ENCODE measurements at places on chromosomes 3 and 15. TPM values are rescaled to one million over a fixed set of nuclear protein-coding genes. Genes with fewer than 3 reads are reported as not detected.

The SPESP1 gene
- 5.6 TPM for polyA plus RNA-seq

The NR2E3 gene
- polyA plus RNA-seq: 0.94 TPM

The DZIP1L gene
- polyA plus RNA-seq: 12.6 TPM

The CD96 gene
- polyA plus RNA-seq: 0.60 TPM

The IQCF5 gene
- not detected for polyA plus RNA-seq

The TASOR gene
- 81.4 TPM for polyA plus RNA-seq

The ALDH1L1 gene
- 3.2 TPM for polyA plus RNA-seq

The LCTL gene
- 0.29 TPM for polyA plus RNA-seq

The PTPRG gene
- 90.2 TPM for polyA plus RNA-seq

The TTLL13 gene
- polyA plus RNA-seq: 0.35 TPM

The IFT57 gene
- 108 TPM for polyA plus RNA-seq

The SOX14 gene
- polyA plus RNA-seq: not detected

The TMCO5A gene
- not detected for polyA plus RNA-seq

The HYAL3 gene
- 2.8 TPM for polyA plus RNA-seq

The ZNF770 gene
- 44.2 TPM for polyA plus RNA-seq

The GOLGA8Q gene
- polyA plus RNA-seq: 0.56 TPM

The NAALADL2 gene
- polyA plus RNA-seq: 17.9 TPM

The WWTR1 gene
- polyA plus RNA-seq: 108 TPM

The ALPK3 gene
- polyA plus RNA-seq: 15.6 TPM

The COL6A5 gene
- 0.16 TPM for polyA plus RNA-seq

The KCNMB2 gene
- 18.2 TPM for polyA plus RNA-seq

The CNTN3 gene
- polyA plus RNA-seq: 8.4 TPM

The SLC22A14 gene
- 0.10 TPM for polyA plus RNA-seq

The GPR15 gene
- not detected for polyA plus RNA-seq

The ELL3 gene
- polyA plus RNA-seq: 2.8 TPM

The MINAR1 gene
- polyA plus RNA-seq: 1.4 TPM

The GABRB3 gene
- 7.3 TPM for polyA plus RNA-seq

The MYO1E gene
- polyA plus RNA-seq: 140 TPM

The TRANK1 gene
- 5.8 TPM for polyA plus RNA-seq

The APOD gene
- 2.6 TPM for polyA plus RNA-seq

The KLHL25 gene
- 14.2 TPM for polyA plus RNA-seq

The CCDC80 gene
- polyA plus RNA-seq: 130 TPM

The KCNAB1 gene
- polyA plus RNA-seq: 3.9 TPM

The ANKRD34C gene
- 0.04 TPM for polyA plus RNA-seq

The USP3 gene
- polyA plus RNA-seq: 43.5 TPM

The TMC3 gene
- polyA plus RNA-seq: 0.18 TPM

The SCN11A gene
- polyA plus RNA-seq: 1.4 TPM

The ATP13A5 gene
- polyA plus RNA-seq: 0.11 TPM

The CLDN1 gene
- polyA plus RNA-seq: 82.6 TPM

The SERPINI1 gene
- 88.4 TPM for polyA plus RNA-seq

The CCDC39 gene
- polyA plus RNA-seq: 8.2 TPM

The GXYLT2 gene
- 13.1 TPM for polyA plus RNA-seq

The RBP2 gene
- not detected for polyA plus RNA-seq

The CDHR4 gene
- polyA plus RNA-seq: 0.12 TPM

Measured in left renal pelvis (tissue), 4 donors.